ENCODE measurements at places on chromosomes 6 and 20.

DNA sequence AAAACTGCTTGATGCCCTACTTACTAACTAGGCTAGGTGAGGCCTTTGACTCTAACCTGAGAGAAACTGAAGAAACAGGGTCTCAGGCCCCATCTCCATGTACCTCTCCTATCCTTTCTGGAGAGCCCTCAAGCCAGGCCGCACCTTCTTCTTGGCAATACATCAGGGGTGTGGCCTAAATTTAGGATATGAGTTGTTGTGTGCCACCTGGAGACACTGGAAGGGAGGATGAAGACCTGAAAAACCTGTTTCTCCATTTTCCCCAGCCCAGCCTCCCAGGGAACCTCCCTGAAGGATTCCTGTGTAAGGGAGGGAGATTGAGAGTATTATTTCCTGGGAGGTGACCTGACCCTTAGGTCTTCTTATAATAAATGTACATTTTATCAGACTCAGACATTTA is 3.1 kb downstream of the LY6G6D start:
- DNase-seq: no peak

GRCh38 chr6:1609648-1610496 is at the start of gene FOXC1:
FOXC1 (plus strand) TSS chr6:1609915; CDS start chr6:1610446, 531 bp downstream.
- DNase-seq: no peak

DNA sequence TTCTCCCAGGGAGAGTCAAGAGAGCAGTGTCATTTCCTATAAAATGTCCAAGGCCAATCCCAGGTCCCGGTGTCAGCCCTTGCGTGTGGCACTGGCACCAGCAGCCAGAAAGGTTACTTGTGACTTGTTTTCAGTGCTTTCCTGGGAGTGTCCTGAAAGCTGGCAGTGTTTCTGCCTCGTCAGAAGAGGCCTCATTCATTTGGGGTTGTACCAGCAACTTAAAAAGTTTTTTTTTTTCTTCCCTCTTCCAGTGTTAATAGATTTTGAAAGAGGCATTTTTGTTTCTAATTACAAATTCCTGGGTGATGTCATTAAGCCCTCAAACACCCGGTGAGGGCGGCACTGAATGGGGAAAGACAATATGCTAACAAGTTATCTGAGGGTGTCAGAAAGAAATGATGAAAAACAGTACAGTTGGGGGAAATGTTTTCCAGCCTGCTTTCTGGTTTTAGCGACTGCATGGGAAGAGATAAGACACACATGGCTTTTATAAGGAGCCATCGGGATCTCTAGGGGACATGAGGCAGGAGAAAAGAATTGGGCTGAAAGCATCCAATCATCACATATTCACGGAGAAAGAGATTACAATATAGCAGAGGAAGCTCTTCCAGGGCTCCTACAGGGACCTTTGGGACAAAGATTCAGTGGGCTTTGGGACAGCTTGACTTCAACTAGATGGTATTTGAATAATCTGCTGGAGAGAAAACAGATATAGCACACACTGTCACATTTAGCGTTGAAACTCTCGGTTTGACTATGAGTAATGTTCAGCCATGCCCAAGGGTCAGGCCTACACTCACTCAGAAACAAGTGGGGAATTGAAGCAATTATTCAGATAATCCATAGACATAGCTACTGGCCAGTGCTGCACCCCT is 153.0 kb downstream of the BCAS1 start:
- DNase-seq: no peak

GRCh38 chr20:42706759-42707158 is 482.9 kb downstream of the PTPRT start:
- no peak for DNase-seq

DNA sequence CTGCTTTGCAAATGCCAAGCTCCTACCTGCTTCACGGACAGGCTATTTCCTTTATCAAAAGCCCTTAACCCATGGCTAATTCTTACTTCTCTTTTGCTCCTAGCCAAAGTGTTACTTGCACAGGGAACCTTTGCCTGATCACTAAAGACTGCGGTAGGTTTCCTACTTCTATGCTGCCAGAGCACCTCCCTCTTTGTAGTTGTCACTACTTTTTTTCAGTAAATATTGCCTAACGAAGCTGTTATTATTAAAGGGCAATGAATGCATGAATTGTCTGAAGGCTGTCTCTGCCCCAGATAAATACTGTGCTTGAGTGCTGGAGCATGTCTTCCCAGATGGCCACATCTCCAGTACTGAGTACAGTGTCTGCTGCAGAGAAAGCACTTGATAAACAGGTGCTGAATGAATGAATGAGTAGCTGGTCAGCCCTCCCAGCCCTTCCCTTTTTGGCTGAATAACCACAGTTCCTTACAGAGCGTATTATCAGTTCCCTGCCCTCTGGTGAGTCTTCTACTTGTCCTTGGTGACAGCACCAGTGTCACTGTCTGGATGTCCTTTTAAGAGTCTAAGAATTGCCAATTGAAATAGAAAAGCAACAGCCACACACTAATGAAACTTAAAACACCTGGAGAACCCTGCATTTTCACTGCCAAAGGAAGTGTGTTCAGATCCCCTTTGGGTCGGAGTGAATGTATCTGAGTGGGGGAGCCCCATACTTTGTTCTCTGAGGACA is 73.6 kb upstream of the TRAF3IP2 start:
- no peak for DNase-seq

- no peak for DNase-seq
Measured at GRCh38 chr20:5608104-5608441, 142.1 kb upstream of the SHLD1 start.

DNA sequence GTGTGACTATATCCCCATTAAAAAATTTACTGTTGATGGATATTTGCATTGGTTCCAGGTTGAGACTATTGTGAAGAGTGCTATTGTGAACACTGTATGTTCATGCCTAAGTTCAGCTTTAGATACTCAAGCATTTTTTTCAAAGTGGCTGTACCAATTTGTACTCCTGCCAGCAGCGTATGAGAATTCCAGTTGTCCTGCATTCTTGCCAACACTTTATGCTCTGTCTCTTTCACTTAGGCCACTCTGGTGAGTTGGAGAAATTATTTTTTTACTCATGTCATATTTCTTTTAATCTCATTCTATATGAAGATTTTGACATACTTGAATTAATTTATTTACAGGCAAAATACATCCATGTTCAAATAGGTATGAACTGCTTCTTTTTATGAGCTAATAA is 76.2 kb downstream of the JAG1 start:
- no peak for DNase-seq

- no peak for DNase-seq
Measured at GRCh38 chr6:141029908-141030307, 1102.8 kb upstream of the GJE1 start.

- DNase-seq: no peak
Measured at GRCh38 chr6:42904467-42904866, 11.4 kb upstream of the PTCRA start.

- no peak for DNase-seq
Measured at GRCh38 chr6:24988562-24988961, 52.8 kb upstream of the RIPOR2 start.

DNA sequence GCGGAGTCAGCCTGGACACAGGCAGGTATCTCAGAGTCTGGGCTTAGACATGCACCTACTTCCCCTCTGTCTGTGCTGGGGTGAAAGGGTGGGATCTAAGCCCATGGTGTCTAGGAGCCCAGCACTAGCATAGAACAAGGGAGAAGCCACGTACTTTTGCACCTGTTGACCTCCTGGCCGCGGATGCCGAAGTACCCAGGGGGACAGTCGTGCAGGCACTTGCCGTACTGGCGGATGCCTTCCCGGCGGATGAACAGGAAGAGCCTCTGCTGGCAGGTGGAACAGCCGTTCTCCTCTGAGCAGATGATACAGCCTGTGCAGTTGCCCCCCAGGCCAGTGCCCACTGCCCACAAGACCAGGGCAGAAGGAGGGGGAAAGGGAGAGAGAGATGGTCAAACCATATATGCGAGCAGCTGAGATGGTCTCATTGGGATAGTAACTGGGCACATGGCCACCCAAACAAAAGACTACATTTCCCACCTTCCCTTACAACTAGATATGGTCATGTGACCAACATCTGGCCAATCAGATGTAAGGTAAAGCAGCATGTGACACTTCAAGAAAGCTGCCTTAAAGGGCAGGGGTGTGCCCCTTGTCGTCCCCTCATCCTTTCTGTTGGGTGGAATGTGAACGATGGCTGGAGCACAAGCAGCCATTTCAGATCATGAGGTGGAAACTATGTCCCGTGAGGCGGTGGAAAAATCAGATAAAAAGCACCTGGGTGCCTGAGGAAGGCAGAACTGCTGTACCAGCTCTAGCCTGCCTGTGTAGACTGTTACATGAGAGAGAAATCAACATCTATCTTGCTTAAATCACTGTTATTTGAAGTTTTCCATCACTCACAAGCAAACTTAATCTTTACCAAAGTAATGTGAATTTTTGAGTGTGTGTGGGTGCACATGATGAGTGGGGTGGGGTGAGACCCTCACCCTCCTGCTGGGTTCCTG is 34.0 kb downstream of the RSPO4 start:
- no peak for DNase-seq

DNA sequence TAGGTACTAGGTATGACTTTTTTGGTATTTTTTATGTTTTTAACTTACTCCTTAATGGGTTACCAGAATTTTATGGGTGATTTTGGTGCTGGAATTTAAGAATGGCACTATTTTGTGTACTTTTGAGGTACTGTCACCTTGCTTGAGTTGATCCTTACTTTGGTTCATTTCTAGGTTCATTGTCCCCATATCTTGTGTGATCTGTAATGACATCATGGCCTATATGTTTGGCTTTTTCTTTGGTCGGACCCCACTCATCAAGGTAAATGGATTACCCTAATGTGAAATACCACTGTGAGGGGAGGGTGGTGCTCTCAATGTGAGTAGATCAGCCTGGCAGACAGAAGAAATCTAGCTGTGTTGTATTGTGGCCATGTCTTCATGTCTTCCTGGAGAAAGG is 57.9 kb downstream of the CDS2 start:
- DNase-seq: no peak

DNA sequence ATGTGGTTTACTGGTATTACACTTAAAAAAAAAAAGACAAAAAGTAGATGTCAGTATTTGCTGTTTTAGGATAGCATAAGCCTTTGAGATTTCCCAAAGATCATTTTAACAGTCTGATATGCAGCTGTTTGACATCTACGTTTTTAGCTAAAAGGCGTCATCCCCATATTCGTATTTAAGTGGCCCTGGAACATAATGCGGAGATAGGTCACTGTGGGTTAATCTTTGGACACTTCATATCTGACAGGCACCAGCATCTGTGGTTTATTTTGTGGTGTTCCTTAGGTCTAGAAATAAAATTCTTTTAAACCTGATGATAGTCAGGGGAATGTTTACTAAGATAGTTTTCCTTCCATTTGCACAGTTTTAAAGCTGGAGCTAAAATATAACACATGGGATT is 313.7 kb downstream of the SOX4 start:
- no peak for DNase-seq

DNA sequence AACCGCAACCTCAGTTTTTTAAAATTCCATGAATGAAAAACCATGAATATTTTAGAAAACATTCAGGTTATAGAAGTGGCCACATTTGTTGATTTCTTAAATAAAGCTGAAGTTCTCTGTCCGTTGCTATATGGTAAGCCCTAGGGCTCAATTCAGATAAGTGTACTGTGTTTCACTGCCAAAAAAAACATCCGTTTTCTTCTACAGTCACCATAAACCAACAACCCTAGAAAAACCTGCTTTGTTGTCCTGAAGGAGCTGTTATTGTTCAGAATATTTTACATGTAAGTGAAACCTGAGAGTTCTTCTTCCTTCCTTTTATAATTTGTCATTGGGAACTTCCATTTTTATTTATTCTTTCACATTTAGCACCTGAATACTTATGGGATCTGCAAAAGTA is 274.1 kb downstream of the TFAP2A start:
- no peak for DNase-seq

GRCh38 chr6:40474937-40475336 is 112.2 kb downstream of the LRFN2 start:
- DNase-seq: no peak

DNA sequence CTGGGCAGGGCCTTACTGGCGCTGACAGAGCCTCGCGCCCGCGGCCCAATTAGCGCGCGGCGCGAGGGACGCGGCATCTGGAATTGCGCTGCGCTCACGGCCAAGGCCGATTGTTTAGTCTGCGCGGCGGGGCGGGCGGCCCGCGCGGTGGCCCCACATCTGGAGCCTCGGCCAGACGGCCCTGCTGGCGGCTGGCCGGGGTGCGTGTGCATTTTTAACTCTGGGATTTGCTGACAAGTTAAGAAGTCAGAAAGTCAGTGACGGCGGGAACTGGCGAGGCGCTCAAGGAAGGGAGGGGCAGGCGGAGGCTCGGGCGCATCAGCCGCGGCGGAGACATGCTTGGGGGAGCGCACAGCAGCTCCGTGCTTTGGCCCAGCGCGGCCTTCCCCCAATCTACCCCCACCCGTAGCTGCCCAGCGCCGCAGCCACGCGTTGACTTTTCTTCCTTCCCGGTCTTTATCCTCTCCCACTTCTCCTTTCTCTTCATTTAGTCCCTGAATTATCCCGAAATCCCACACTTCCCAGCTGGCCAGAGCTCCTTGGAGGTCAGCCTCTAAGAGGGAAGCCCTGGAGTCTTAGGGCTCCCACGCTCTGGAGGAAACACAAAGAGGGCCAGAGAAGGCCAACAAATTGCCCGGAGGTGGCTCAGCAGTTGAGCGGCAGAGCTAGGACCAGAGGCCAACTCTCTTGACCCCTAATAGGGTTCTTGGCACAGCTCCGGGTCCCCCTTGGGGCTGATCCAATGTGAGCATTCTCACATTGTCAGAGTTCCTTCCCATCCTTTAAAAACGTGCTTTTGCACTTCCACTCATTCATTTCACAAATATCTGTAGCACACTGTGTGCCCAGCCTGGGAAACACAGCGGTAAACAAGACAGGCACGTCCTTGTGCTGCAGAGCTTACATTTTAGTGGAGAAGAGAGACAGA is 40.8 kb upstream of the FOXP4 start:
- no peak for DNase-seq

- DNase-seq: no peak
Measured at GRCh38 chr6:56528412-56528841, 114.3 kb downstream of the DST start.

DNA sequence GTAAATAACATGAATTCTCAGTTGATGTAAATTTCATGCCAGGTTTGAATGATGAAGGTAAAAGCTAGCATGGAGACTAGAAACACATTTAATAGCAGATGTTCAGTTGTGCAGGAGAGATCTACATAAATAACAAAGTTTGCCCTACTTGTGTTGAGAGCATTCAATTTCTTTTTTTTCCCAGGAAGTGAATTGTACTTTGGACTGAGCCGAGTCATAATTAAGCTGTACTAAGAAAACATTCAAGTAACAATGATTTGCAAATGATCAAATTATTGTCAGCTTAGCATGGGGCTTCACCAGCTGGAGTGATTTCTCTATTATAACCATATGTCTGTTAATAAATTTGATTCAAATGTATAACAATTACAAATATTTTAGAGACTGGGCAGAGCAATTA is 893.5 kb upstream of the MAP3K7 start:
- DNase-seq: no peak

- DNase-seq: no peak
Measured at GRCh38 chr6:43986177-43986825, 141.0 kb downstream of the MRPL14 start.
